ENCODE measurements at places on chromosomes 3 and 15.

DNA sequence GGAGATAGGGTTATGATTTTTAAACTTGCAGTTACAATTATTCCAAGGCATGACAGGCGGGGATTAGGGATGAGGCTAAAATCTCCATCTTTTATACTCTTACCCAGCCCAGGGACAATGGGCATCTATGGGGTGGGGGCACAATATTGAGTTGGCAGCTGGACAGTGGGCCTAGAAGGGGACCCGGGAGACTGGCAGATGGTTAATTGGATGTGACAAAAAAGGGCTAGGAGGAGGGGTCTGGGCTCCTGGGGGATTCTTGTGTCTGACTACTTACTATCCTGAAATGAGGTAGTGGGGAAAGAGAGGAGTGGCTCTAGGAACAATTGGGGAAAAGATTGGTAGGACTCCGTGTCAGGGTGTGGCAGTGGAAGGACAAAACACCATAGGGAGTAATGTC, 53.0 kb upstream of the ROPN1 start:
- DNase-seq: no peak

DNA sequence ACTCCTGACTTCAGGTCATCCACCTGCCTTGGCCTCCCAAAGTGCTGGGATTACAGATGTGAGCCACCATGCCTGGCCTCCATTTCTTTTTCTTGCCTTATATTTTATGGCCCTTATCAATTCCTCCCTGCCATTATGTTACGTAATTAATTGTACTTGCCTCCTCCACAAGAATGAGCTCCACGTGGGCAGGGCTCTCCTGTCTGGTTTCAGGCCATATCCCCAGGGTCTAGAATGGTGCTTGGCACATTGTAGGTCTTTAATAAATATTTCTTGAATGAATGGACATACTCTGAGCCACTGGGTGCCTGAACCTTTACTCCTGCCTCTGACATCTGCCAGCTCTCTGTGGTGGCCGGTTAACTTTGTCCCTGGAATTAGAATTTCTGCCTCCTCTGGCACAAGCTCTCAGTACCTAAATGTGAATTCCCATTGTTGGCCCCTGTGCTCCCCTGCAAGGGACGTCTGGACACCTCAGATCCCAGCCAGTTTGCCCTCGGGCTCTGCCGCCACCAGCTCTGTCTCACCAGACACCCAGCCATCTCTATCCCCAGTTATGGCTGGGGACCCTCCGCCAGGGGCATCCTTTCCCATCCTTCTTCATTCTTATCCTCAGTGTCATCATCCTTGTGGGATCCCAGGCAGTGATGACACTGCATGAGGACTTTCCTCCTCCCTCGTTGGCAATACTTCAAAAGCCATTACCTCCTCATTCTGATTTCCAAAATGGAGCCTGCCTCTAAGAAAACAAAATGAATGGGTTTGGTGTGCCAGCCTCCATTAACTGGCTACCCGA, 165.6 kb upstream of the SMAD3 start:
- DNase-seq: peak; percentile 51

- DNase-seq: no peak
Measured at GRCh38 chr3:143627336-143627735, 220.9 kb downstream of the SLC9A9 start.

- DNase-seq: no peak
Measured at GRCh38 chr3:32873531-32874130, 55.8 kb downstream of the TRIM71 start.

DNA sequence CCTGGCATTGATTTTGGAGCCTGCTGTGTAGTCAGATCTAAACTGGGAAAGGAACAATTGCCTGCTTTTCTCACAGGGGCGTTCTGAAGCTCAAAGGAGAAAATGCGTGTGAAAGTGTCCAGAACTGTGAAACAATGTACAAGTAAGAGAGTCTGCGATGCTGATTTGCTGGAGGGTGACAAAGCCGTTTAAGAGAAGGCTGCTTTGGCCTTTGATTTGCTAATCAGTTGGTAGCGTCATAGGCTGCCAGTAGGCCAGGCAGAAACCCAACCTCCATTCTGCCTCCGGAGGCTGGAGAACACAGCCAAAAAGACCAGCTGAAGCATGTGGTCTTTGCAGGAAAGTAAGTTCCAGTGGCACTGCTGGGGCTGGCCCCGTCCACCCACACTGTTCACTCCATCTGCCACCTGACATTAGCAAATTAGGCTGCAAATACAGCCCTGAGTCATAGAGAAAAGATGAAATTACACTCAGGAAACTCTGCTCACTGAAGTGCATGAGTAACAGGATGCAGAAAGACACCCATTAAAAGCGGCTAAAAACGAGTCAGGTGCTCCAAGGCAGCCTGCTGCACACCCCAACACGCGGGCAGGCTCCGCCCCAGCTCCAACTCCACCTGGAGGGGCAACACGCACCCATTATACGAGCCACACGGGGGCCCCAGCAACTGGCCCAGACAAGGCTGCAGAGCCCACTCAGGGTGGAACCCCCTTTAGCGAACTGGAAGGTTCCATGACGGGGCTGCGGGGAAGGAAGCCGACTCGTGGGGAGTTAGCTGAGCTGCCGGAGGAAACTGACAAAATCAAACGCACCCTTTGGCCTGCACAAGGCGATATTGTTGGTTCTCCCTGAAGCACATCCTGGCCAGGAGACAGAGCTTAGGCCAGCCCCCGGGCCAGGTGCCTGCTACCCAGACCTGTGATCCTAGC, 31.6 kb downstream of the ZDHHC19 start:
- DNase-seq: peak; percentile 41

DNA sequence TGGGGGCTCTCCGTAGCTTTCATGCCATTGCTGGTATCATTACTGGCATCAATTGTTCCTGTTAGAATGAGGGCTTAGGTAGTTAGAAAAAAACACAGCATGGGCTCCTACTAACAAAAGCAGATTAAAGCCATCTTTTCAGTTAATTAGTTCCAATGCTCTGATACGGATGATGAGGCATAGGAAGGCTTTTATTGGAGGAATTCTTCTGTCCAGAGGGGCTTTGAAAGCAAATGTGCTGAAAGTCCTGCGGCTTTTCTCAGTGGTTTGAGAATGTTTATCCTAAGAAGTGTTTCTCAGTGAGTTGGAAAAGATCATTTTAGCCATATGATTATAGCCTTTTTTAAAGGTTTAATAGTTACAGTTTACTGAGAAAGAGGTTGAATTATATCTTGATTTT, 198.5 kb downstream of the THSD4 start:
- no peak for DNase-seq

DNA sequence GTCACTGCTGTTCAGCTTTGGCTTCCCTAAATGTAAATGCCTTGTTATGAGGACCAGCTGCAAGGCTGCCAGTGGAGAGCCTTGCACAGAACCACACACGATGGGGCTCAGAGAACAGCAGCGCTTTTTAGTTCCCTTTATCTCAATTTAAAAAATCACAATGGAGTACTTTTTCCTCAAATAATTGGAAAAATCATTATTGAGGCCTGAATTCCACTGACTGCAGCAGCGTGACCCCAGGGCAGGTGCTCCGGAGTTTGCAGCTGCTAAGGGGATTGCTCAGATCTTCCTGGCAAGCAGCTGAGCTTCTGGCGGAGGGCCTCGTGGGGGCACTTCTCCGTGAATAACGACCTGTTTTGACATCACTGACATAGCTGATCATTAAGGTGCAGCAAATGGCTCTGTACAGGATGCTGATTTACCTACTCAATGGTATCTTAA, 245.6 kb upstream of the TRIM42 start:
- DNase-seq: no peak

DNA sequence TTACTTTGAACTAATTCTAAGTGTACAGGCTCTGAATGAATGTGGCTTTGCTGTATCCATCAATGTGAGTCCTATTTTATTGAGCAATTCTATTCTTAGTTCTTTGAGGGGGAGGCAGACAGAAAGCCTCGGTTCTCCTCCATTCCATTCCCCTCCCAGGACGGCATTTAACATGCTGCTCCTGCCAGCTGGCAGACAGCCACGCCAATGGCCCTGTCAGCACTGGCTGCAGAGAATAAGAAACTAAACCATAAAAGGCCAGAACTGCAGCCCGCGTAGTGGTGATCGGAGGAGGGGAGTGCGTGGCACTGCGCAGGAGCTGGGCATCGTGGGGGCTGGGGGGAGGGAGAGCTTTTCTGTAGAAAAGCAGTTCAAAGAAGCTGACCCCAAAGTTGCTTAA, 76.0 kb upstream of the HACD2 start:
- peak; percentile 11 for DNase-seq

GRCh38 chr3:99920481-99921376, 103.1 kb downstream of the CMSS1 start:
- DNase-seq: peak; percentile 54

DNA sequence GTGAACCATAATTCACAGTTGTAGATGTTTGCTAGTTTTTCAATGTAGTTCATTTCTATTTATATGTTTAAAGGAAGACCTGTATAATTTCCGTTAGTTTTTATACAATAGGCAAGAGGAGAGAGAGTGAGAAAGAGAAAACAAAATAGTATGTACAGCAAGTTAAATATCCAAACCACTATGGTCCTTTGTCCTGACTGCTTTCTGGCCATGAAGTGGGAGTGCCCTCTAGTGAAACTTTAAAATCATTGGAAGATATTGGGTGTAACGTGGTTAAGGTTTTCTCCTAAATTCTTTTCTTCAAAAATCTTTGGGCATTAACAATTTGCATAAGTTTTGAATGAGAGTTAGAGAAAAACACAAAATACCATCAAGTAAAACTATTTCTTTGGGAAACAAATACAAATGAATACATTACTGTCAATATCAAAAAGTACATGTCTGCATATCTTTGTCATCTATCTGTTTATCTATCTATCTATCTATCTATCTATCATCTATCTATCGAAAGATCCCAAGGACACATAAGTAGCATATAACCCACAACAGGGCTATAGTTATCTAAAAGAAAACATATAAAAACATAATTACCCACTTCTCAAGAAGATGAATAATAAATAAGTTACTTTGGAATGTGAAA, 534.6 kb upstream of the ATP11B start:
- no peak for DNase-seq

Data from NCI-H226 (cell line).